ENCODE measurements at places on chromosomes 7 and 10.

DNA sequence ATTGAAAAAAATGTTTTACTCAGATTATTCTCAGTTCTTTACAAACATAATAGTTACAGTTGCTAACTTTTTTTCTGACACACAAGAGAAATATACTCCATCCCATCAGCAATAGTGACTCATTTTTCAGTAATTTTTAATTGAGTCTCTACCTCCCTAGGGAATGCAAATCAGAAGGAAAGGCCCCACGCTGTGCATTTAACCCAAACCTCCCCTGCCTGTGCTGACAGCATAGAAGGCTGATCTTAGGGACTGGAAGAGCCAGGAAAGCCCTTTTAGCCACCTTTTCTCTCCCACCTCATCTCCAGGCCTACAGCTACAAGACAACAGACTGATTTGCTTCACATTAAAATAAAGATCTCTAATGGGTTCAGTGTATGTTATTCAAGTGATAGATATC is 24.7 kb upstream of the PIK3CG start:
- DNase-seq, result peak; percentile 88

DNA sequence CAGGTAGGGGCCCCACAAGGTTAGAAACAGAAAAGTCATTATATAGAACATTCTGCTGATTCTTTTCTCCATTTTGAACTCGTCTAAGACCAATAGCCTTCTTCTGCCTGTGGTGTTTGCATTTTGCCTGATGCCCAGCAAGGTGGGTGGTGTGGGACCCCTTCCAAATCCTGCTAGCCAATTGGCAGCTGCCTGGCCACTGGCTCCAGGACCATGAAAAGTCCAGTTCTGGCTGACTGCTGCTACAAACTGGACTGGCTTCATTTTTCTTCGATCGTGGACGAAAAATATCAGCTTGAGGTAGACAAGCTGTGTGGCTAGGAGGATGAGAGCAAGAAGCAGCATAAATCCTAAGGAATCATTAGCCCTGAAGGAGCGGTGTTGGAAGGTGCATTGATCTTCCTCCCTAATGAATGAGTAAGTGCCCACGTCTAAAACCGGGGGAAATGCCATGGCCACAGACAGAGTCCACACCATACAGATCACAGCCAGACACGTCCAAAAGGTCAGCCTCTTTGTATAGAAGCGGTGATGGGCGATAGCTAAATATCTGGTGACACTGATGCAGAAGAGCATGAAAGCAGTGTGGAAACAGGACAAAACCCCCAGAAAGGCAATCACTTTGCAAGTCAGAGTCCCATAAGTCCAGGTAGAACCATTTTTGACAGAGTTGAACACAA is 2.7 kb downstream of the GPR85 start:
- DNase-seq, result no peak

GRCh38 chr10:95767884-95768556 is 12.1 kb downstream of the ENTPD1 start:
- DNase-seq, result no peak

DNA sequence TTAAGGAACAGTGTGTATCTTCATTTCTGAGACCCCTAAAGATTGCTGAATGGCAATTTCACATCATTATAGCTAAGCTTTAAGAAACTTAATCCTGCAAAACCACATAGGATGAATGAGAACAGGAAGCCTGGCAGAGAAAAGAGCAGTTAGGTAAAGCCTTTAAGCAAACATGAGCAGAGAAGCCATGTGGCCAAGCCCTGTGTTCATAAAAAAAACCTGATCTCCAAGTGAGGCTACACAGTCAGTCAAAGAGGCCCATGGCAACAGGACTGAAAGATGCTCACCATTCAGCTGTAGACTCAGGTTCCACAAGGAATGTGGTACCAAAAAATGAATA is 9.3 kb downstream of the LIPA start:
- no peak for DNase-seq

DNA sequence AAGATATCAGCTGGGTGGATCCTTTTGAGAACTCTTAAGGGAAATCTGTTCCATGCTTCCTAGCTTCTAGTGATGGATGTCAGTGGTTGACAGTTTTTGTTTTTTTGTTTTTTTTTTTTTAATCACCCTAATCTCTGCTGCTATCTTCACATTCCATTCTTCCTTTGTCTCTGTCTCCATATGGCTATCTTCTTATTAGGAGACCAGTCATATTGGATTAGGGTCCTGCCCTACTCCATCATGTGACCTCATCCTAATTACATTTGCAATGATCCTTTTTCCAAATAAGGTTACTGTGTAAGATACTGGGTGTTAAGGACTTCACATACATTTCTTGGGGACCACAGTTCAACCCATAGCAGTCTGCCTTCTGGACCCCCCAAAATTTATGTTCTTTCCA is 69.7 kb downstream of the MLLT10 start:
- no peak for DNase-seq

DNA sequence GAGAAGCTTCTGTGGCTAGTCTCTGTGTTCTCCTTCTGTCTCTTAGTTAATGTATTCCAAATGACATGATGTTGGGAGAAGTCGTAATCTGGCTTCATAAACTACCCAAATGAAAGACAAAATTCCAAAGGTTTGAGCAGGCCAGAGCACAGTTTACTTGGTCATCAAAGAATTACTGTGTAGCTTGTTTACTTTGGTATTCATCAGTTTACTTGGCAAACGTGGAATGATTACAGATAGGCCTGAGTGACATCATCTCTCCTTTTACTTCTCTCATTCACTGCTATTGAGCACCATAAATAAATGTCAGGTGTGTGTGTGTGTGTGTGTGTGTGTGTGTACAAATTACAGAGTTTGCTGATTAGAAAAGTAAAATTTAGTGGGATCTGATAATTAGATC is 327.3 kb downstream of the PHTF2 start:
- no peak for DNase-seq

DNA sequence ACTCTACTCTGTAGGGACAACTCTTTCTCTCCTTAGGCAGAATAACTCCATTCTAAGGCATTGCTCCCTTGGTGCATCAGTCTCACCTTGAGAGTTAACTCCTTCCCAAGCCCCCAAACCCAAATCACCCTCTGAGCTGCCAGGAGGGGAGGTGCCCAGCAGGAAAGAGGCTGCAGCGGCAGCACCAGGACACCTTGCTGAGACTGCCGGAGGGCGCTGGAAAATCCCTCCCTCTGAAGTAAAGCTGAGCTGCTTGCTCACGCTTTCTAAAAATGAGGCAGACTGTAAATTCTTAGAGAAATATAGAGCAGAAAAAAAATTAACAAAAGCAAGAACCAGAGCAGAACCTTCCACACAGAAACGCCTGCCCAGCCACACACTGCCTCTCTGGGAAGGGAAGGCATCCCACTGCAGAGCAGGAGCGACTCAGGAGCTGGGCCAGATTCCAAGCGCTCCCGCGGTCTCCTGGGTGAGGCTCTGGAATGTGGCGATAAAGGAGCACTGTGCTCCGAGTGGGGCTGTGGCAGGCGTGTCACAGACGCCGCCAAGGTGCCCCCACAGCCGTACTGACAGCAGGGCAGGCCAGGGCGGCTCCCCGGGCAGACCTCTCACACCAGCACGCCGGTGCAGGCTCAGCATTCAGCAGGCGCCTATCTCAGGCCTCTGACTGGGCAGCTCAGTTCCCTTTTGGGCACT is 202.1 kb downstream of the TNS3 start:
- peak; percentile 54 for DNase-seq

GRCh38 chr10:87661861-87662785 is 2.4 kb downstream of the PAPSS2 start:
- no peak for DNase-seq

DNA sequence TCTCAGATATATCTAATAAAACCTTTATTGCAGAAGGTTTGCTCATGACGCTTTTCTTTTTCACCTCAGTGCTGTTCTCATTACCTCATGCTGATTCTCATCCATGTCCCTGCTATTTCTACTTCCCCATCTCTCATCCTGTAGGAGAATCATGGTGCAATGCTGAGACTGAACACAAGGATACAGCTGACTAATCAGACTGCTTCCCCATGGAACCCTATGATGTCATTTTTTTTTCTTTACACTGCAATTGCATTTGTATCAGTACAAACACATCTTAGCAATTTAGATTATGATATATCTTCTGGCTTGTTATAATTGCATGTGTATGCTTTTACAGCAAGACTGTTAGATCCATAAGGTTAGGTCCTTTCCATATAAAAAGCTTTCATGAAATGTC is 93.7 kb downstream of the SEMA3A start:
- DNase-seq, result no peak

GRCh38 chr7:3063016-3063753 is 19.5 kb upstream of the CARD11 start:
- DNase-seq, result no peak

DNA sequence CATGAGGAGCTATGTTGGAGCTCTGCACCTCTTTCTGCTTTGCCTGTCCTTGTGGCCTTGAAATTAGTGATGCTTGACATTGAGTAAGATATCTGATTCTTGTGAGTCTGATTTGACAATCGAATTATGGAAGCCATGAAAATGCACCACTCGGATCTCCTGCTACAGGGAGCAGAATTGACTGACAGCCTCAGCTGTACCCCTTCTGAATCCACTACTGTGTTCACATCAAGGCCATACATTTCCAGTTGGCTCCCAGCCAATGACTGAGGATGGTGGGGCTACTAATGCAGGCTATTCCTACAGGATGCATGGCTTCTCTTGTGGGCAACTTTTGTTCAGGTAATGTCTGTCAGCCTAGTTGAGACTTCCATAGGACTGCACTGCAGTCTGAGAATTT is 321.9 kb downstream of the REEP3 start:
- DNase-seq, result no peak

- DNase-seq, result no peak
Observed at GRCh38 chr7:101294039-101294831, 27.4 kb downstream of the IFT22 start.

GRCh38 chr10:103632247-103632642 is 138.7 kb downstream of the NEURL1 start:
- no peak for DNase-seq

DNA sequence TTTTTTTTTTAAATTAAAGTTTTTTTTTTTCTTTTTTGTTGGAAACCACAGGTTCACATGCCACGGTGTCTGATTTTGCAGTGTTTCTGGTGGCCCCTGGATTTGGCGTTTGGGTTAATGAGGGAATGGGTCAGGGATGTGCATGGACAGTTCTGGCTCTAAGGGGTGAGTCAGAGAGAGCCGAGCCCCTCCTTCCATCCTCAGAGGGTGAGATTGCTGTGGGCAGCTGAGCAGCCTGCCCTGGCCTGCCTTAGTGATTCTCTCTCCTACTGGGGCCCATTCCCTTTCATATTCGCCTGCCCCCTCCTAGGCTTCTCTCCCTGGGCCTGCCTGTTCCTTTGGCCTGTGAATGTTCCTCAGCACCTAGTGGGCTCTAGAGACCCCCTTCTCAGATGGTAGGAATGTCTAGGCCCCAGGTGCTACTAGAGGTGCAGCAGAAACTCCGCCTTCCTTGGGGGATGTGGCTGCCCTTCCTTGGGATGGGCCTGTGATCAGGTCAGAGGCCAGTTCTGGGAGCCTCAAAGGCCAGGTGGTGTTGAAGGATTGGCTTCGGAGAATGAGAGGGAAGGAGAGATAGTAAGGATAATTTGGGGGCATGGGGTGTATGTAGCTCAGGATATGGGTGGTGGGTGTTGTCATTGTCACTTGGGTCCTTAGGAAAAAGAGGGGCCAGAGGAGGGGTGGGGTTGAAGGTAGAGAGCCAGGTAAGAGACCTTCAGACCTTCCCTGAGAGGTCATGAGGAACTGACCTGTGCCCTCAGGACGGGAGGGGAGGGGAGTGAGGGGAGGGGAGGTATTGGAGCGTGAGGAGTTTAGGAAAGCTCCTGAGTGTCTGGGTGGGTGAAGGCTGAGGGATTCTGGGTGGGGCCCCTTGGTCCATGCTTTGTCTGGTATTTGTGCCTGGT is 19.8 kb downstream of the TSPAN14 start:
- no peak for DNase-seq

DNA sequence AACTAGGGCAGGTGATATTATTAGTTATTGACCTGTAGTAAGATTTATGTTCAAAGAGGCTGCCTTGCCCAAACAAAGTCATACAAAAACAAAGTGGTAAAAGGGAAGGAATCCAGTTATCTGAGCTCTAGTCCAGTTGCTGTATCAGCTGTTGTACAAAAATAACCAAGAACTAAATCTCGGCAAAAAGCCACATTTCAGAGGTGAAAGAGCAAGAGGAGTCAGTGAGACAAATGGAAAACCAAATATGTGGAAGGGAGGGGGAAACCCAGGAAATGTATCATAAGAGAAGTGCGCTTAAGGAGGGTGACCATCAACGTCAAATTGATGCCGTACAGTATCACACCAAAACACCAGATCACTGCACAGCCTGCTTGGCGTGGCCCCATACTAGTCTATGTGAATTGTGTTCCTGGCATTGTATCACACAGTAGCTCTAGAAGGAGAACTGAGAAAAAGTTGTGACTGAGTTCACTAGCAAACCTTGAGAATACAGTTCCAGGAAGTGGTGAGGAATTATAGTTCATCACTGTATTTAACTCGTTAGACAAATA is 6.4 kb downstream of the AGBL3 start:
- DNase-seq, result no peak

Data from fibroblast of skin of left quadriceps (primary cell).